ELF-1 (cell line): ENCODE measurements at places on chromosomes 2 and 18.
A peak's percentile ranks its signal among the peaks of the same experiment; 100 is the strongest.

DNA sequence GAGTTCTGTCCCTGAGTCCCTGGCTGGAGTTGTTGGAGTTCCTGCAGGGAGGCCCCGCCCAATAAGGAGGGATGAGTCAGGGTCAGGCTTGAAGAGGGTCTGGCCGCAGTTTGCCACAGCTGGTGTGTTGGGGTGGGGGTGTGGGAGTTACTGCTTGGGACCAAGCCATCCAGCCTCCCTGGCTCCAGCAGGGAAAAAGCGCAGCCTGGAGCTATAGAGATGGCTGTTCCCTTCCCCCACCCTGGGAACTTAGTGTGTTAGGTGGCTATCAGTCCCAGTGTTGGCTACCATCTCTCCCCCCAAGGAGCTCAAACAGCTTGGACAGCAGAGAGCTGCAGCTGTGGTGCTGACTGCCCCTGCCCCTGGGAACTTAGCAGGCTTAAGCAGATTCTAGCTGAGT is 13.2 kb upstream of the TANK start:
- peak; percentile 81 for DNase-seq

- no peak for DNase-seq
These were observed 42.3 kb upstream of the MRPL33 start for GRCh38 chr2:27729198-27729597.

GRCh38 chr2:130850788-130851623 is 14.3 kb downstream of the ARHGEF4 start:
- no peak for DNase-seq

DNA sequence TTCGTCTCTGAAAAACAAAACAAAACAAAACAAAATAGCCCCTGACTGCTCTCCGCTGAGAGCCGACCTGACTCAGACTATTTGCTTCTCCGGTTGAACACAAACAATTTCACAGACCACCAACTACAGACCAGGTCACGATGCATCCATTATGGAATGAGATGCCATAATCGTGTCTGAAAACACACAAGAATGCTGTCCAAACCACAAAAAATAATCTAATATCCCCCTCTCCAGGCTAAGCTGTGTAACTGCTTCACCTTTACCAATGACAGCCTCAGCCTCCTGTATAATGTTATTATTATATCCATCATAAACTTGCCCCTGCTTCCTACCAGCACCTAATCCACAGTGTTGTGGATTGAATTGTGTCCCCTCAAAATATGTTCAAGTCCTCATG is 114.7 kb downstream of the DNAH6 start:
- no peak for DNase-seq

DNA sequence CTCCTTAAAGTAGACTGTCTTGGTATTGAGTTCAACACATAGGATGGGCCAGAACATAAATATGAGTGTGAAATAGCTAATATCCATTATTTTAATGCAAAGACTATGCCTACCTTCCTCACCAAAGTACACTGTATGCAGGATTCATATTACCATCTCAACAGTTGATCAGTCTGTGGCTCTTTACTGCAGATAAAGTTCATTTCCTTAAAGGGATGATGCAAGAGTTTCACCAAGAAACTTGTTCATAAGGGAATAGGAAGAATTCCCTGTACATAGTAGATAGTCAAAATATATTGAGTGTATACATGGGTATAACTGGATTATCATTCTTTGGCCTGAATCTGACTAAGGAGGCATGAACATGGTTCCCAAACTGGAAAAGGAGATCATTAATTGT is 35.0 kb downstream of the MARS2 start:
- no peak for DNase-seq

DNA sequence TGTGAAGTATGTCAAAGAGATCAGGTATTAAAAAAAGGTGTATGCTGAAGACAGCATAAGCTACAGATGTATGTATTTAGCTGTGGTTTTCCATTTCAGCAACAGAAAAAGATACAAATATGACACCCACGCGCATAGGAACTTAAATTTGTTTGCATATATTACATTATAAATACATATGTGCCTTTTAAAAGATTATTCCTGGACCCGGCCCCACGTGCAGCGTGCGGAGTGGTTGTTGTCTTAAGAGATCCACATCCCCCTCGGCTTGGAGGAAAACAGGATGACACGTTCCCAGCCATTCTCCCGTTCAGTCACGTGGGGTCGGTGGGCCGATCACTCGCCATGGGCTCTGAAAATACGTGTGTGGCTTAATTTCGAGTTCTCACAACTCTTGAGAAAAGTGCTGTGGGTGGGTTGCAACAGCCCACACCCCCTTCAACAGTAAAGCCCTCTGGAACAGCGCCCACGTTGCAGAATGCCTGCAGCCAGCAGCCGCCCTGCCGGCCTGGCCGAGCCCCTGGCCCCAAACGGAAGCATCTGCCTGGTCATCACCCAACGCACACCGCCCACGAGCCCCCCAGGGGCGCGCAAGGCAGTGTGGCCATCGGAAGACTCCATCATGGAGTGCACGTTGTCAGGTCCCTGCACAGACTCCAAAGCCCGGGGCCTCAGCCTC is 18.6 kb upstream of the KCNG2 start:
- DNase-seq, result no peak

DNA sequence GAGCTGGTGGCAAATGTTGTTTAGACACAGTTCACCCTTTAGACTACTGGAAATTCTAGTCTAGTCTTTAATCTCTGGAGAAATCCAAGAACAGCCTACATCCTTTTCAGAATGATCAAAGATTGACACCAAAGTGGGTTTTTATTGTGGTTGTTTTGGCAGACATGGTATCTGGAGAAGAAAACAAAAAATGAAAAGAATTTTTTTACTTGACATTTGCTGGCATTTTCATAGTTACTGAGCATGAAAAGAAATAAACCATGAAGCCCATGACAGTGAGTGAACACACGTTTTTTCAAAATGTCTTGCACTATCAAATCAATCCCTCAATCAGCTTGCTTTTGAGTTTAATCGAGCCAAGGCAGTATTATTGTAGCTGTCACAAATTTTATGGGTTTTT is 125.3 kb downstream of the CCBE1 start:
- DNase-seq, result no peak

GRCh38 chr2:130359466-130359865 is 3.6 kb downstream of the PTPN18 start:
- DNase-seq, result no peak

DNA sequence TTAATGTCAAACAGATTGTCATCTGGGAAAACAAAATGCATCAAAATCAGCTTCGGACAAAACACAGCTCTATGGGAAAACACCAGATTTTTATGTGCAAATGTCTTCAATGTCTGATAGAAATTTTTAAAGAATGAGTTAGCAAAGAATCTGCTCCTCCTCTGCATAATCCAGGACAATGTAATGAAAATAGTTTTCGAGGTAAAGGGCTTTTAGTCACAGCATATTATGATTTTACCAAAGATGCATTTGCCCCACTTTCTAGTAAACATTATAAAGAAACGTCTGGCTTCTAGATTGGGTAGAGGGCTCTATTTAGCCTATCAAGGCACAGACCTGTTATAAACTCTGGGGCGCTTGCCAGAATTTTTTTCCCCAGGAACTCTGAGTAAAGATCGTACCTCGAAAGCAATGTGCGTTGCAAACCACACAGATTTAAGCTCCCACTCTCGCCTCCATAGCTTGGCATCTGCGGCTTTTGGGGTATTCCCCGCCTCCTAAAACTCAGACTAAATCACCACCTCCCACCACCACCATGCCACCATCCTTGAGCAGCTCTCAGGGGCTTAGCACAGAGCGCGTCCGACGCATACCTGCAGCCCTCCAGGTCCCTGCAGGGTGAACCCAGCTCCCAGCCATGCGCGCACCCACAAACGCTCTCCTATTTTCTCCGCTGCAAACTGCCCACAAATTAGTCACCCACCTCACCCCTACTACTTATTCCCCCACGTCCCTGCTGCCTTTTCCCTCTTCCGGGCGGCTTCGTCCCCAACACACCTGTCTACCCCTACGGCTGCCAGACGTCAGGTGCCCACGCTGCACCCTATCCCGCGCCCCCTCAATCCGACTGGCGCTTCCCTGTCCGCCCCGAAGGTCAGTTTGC is 829 bp downstream of the ACVR1C start:
- DNase-seq, result peak; percentile 11

- no peak for DNase-seq
These were observed 1594.6 kb upstream of the SLC39A10 start for GRCh38 chr2:194062401-194062800.

- DNase-seq, result no peak
These were observed 539.4 kb downstream of the ZNF804A start for GRCh38 chr2:185137700-185138099.

- DNase-seq, result no peak
These were observed 175.5 kb downstream of the ZNF407 start for GRCh38 chr18:74773171-74773624.

GRCh38 chr2:231992888-231993287 is 31.4 kb downstream of the DIS3L2 start:
- DNase-seq, result no peak

GRCh38 chr18:34783501-34783900 is 73.4 kb downstream of the DTNA start:
- DNase-seq, result no peak

- peak; percentile 36 for DNase-seq
These were observed 81.4 kb upstream of the B3GNT2 start for GRCh38 chr2:62114564-62114963.

DNA sequence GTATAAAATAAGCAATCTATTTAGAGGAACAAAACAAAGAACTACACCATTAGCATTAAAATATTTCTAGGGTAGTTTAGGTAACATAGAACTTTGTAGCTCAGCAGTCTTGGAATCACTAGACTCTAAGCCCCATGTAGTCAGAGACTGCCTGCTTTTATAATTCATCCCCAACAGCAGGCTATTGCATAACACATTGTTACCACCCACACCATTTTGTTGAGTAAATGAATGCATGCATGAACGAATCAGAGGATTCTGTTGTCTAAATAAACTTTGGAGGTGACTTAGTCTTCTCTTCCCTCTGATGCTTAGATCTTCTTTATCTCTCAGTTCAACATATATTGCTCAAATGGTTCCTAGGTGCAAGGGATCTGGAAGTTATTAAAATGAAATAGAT is 167.6 kb upstream of the TNP1 start:
- no peak for DNase-seq

DNA sequence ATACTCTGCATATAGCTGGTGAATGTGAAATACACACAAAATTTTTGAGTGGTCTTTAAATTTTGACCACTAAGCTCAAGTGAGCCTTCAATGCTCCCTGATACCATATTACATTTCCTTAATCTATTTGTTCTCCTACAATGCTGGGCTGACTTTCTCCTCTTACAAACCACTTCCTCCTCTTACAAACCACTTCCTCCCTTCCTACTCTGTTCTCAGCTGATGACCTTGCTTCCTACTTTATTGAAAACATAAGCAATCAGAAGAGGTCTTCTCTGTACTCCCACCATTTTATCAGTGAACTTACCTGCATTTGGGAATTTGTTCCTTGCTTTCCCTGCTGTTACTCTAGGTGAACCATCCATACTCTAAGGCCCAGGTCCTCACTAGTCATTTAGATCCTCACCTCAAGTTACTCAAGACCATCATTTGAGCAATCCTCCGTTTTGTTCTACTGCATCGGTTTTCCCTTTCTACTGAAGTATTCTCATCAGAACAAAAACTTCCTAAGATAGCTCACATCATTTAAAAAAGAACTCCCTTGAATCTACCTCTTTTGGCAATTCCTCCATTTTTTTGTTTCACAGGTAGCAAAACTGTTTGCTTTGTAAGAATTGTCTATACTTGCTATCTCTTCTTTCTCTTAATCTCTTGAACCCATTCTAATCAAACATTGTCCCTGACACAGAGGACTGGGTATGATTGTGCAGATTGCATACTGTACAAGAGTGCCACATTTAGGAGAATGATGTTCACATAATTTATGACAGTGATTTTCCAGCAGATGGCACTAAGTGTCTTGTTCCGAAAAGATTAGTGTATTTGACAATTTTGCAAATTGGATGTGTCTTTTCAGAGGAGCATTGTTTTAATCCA is 96.5 kb downstream of the EPB41L5 start:
- no peak for DNase-seq

DNA sequence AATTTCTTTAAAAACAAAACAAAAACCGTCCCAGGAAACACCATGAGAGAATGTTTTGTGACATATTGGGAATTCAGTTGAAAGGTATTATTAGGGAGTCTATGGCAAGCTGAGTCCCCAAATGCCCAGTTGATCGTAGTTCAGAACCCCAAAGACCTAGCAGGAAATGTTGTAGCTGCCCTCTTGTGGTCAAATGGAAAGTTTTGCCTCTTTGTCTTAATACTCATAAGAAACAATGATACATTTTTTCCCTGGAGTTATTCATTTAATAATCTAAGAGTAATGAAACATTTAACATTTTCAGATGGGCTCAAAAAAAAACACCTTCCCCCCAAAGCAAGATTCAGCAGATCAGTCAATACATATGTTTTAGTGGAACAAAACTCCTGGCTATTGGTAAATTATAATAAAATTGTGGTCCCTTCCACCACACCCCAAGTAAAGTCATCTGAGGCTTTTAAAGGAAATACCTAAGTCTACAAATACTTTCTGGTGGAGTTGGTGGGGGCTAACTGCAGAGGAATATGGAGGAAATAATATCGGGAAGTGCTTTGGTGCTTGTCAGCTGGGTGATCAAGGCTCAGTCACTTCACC is 37.8 kb upstream of the EFEMP1 start:
- DNase-seq, result peak; percentile 12

DNA sequence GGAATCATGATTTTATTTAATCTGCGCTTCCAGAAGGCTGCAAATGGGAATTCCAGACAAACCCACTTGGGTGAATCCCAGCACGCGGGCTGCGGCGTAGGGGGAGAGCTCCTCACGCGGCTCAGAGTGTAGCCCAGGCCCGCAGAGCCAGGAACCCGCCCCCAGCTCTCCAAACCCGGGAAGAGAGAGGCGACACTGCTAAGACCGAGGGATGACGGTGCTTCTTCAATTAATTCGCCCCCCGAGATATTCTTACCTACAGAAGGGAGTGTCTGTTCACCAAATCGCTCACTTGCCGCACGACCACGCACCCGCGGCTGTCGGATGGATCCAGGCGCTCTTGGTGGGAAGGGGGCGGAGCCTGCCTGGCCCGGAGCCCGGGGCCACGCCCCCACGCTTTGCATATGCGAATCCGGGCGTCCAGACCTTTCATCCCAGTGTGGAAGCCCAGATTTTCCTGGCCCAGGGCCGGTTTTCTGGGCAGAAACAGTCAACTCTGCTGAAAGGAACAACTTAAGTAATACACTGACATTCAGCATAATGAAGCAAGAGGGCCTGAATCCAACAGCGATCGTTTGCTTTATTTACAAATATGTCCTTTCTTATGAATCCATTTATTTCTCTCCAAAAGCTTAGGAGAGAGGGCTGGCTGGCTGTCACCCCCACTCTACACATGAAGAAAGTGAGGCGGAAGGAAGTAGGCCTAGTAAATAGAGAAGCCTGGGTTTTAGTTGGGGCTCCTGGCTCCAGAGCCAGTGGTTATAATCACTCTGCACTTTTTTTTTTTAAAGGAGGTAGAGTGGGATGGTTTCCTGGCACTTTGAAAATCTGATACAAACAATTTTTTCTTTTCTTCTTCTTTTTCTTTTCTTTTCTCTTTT is at the start of gene SLC19A3:
TSS of gene SLC19A3 (minus strand) at position 342 of the 881 bp plus-strand sequence. CDS start 15,710 bp downstream, outside the sequence.
- DNase-seq, result peak; percentile 93

- no peak for DNase-seq
These were observed 134.1 kb upstream of the DLGAP1 start for GRCh38 chr18:4589056-4589800.

GRCh38 chr2:78407960-78408794 is 617.3 kb upstream of the REG3G start:
- peak; percentile 35 for DNase-seq
